Keratinocyte (primary cell): ENCODE measurements at places on chromosomes 7 and 10. TPM values are rescaled to one million over a fixed set of nuclear protein-coding genes. Genes with fewer than 3 reads are reported as not detected.

- H3K4me3 ChIP-seq = no peak overlapping the region
- no peak overlapping the region for H3K27ac ChIP-seq
- no peaks in the 10 kb centered on the region for H3K27me3 ChIP-seq
- H3K36me3 ChIP-seq = no peaks in the 10 kb centered on the region
- no peak for DNase-seq
These were observed 656.5 kb upstream of the COBL start for GRCh38 chr7:51973071-51973470.

The CNPY1 gene
- not detected in 3 replicates for polyA plus RNA-seq

The CSTF2T gene
- 6.6 to 10.8 TPM (median 7.0 TPM) in 3 replicates for polyA plus RNA-seq

The FKBP9 gene
- 72.6 to 173 TPM (median 92.2 TPM) in 3 replicates for polyA plus RNA-seq
